Ecto neural progenitor cell (in vitro differentiated cells): ENCODE measurements at places on chromosomes 12 and 14.
A peak's percentile ranks its signal among the peaks of the same experiment; 100 is the strongest.

- DNase-seq: no peak
Measured at GRCh38 chr14:102777711-102778337, 575 bp downstream of the TRAF3 start.

GRCh38 chr12:101909646-101910045, 32.3 kb downstream of the DRAM1 start:
- DNase-seq: no peak

DNA sequence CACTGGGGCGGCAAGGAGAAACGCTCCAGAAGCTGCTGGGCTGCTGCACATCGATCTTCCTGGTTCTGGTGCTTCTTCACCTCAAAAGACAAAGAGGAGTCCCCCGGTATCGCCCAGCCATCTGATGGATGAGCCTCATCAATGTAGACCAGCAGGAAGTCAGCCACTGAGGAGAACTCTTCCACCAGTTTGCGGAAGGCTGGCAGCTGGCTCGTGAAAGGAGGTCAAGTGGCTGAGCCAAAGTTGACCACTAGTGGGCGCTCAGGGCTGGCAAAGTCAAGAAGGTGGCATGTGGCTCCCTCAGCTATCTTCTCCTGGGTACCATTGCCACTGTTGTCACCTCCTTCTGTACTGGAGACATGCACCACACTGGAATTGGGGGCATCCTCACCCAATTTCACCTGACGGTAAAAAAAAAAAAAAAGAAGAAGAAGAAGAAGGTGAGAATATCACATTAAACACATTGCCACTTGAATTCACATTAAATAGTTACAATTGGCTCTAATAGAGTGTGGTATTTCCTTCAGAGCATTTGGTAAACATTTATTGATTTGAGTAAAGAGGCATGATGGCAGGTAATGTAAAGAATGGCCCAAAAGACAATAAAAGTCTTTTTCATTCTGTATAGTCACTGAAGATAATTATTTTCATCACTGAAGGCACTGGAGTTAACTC, 8.3 kb downstream of the DIO2 start:
- peak; percentile 52 for DNase-seq

DNA sequence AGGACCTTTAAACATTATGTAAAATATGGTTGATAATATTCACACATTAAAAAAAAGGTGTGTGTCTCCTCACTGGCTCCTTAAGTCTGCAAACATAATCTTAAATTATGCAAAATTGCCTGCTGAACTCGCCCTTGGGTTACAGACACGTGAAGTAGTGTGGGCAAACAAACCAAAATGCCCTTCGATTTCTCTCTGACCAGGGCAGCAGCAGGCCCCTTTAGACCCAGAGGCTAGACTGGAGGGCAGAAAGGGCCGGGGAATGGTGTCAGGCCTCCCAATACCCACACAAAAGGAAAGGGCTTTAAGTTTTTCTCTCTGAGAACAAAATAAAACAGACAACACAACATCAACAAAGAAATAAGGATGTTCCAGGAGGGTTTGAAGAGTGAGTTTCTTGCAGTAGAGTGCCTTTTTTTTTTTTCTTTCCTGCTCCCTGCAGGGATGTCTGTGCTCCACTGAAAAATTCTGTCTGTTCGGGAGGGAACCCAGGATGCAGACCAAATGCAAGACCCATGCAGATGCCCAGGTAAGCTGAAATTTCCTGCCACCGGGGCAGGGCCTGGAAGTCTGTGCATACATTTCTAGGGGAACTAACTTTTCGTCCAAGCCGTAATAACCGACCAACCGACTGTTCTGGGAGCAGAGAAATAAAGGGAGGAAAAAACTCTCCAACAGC, 1.7 kb downstream of the TBX3 start:
- DNase-seq: no peak

DNA sequence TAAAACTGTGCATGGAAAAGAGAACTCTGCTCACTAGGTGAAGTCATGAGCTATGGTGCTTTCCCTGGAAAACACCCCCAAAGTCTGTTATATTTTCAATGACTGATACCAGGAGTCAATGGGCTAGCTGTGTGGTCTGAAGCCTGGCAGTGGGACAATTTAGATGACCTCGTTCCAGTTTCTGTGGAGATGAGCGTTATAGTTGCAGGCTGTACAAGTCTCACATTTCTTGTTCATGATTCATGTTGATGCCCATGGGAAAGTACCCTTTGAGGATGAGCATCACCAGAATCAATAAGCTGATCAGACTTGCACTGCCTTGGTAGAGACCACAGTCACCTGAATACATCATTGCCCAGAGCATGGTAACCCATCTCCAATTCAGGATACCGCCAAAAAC, 70.7 kb downstream of the NOVA1 start:
- DNase-seq: no peak

DNA sequence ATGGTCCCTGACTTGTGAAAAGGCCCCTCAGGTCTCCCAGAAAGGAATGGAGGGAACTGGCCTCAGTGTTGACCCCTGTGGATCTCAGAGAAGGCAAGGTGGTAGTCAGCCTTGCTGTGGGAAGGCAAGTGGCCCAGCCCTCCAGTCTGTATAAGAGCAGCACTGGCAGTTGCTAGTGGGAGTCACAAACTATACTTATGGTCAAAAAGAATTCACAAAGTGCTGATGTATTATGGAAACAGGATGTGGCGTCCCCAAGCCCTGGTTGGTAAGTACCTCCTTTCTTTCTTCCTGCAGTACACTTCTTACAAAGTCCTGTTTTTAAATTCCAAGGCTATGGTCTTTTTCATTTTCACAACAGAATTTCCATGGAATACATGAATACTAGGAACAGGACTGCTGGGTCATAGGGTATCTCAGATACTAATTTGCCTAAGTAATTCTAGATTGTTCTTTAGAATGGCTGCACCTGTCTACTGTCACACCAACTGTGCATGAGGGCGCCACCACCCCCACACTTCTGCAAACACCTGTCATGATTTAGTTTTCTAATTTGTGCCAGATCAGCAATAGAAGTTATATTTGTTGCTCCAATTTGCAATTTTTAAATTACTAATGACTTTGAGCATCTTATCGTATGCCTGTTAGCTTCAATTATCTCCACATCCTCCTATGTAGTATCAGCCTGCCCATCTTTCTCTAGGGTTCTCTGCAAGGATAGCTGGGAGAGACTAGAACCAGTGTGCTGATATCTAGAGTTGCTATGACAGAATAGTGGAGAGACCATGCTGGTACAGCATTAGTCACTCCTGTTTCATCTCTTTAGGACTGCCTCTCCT, 40.7 kb upstream of the TMEM263 start:
- DNase-seq: no peak

GRCh38 chr12:102562836-102563425, 82.6 kb upstream of the IGF1 start:
- no peak for DNase-seq

DNA sequence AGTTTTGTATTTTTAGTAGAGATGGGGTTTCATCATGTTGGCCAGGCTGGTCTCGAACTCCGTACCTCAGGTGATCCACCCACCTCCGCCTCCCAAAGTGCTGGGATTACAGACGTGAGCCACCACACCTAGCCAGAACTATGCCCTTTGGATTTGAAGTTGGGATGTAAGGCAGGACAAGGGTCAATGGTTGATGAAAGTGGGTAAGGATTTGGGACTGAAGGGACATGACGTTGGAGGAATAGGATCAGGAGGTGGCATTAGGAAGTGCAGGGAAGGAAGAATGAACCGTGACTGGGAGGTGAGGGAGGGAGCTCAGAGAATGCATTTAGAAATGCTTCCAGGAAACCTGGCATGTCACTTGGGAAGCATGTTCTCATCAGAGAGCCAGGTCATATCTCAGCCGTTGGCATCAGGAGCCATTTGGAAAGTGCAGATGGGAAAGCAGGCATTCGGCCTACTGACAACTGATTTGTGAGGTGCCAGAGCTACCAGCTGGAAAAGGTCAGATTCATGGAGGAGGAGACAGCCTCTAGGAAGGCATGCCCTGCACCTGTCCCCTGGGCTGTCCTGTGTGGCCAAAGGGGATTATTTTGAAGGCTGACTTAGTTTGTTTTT, 2.2 kb downstream of the CRADD start:
- DNase-seq: no peak

DNA sequence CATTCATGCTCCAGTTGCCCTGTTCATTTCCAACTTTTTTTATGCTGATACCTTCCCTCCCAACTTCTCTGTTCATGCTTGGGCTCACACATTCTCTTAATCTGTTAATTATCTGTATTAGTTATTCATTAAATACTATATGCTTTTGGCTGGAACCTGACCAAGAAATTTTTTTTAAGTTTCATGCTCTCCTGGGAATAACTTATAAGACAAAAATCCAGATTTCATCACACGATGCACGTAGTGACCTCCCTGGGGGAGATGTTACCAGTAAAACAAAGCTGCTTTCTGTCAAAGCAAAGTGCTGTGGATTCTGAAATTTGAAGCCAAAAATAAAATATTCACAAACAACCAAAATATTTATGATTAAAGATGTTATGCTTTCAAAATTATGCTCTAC, 215.0 kb upstream of the USP15 start:
- DNase-seq: no peak

GRCh38 chr12:48788854-48789775, at the start of gene ADCY6:
ADCY6 (minus strand) TSS chr12:48789089; CDS start chr12:48783434, 5,655 bp downstream.
- peak; percentile 92 for DNase-seq

- no peak for DNase-seq
Measured at GRCh38 chr12:104469523-104469922, 12.8 kb downstream of the CHST11 start.

GRCh38 chr12:51622564-51622963, 31.5 kb downstream of the SCN8A start:
- DNase-seq: no peak
